ENCODE measurements at places on chromosomes 16 and 17.
A peak's percentile ranks its signal among the peaks of the same experiment; 100 is the strongest.

GRCh38 chr16:85423631-85424030 is 189.5 kb upstream of the GSE1 start:
- DNase-seq = peak; percentile 25

- DNase-seq = no peak
These were observed 747.1 kb downstream of the KCNJ2 start for GRCh38 chr17:70916469-70916868.

GRCh38 chr17:40873801-40874200 is 6.8 kb upstream of the KRT12 start:
- no peak for DNase-seq

- DNase-seq = no peak
These were observed 142.1 kb downstream of the SLC39A11 start for GRCh38 chr17:72950242-72950931.

DNA sequence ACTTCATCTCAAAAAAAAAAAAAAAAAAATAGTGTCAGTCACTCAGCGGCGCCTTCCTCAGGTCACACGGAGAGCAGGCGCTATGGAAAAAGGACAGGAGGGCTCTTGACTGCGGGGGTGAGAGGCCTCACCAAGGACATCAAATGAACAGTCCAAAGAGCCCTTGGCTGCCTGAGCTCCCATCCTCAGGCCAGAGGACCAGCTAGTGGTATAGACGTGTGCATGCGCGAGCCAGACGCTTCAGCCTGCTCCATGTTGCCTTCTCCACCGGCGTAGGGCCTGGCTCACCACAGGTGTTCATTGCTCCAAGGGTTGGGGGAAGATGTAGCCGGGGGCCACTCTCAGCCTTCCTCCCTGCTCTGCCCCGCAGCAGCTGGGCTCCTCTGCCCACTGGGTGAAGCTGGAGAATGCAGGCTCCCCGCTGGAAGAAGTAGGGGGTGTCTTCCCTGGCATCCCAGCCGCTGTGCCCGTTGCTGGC is 65.8 kb upstream of the PLCG2 start:
- no peak for DNase-seq

GRCh38 chr17:77495575-77495974 is 354.8 kb downstream of the SEC14L1 start:
- DNase-seq = no peak

DNA sequence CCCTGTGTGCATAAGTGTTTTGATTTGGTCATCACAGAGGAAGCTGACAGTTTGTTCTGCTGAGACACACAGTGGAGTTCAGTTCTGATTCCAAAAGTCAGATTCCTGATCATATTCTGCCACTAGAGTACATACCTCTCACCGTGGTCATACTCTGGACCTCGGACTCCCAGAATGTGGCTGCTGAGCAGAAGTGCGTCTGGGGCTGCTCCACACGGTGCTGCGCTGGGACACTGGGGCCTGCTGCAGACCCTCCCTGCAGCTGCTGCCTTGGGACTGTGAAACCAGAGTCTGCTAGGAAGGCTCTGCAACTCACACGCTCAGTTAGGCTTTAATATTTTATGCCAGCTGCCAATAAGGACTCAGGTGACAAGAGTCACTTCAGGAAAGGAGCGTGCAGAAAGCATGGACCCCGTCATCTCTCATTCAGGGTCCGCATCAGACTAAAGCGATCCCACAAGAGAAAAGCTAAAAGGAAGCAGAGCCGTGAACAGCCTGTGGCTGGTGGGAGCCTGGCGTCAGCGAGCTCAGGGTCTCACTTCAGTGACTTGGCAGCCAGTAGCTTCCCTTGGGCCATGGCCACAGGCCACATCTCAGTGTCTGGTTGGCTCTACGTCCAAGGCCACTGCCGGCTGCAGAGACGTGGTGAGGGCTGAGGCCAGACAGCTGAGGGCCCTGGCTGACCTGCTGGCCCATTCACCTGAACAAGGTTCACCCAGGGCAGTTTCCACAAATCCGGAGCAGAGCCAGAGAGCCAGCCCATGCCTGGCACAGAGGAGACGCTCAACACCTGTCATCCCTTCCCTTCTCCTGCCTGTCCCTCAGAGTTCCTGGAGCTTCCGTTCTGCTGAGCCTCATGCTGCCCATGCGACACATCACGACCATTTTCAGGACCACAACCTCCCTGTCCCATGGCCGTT is 24.7 kb upstream of the KIFC3 start:
- DNase-seq = peak; percentile 67

DNA sequence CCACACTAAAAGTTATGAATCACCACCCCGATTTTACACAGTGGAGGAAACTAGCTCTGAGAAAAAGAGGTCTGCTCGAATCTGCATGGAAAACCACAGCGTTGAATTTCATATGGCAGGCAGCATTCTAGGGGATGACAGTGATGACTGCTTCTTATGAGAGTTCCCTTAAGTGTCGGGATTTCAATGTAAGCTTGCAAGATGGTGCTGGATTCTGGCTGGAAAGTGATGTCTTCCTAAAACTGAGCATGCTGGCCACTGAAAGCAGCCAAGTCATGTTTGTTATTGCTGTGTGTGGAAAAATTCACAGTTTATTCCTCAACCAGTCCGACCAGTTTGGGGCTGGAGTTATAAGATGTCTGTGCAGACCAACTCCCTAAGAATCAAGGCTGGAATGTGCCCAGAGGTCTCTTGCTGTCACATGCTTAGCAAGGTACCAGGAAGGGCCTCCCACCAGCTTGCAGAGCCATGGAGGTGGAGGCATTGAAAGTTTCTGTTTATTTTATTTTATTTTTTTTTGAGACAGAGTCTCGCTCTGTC is 37.2 kb upstream of the GAN start:
- no peak for DNase-seq

DNA sequence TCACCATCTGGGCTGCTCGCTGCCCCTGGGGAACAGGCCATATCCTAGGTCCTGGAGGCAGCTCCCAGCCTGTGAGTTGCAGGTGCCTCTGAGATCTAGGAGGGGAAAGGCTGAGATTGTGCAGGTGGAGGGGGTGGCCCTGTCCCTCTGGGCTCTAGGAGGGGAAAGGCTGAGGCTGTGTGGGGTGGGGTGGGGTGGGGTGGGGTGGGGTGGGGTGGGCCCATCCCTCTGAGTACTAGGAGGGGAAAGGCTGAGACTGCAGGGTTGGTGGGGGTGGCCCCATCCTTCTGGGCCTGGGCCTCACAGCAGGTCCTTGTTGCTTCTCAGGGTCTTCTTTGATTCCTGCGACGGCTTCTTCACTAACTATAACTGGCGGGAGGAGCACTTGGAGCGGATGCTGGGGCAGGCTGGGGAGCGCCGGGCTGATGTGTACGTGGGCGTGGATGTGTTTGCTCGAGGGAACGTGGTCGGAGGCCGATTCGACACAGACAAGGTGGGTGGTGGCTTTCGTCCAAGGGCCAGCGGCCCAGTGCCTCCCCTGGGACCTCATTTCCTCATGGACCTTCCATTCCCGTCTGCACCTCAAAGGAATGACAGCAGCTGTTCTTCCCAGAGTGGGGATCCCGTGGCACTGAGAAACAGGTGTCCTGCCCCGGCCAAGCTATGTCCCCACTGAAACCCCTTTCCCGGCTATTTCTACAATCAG is 7.1 kb downstream of the ENGASE start:
- peak; percentile 47 for DNase-seq

- no peak for DNase-seq
These were observed 36.3 kb downstream of the OR1D5 start for GRCh38 chr17:3026856-3027751.

DNA sequence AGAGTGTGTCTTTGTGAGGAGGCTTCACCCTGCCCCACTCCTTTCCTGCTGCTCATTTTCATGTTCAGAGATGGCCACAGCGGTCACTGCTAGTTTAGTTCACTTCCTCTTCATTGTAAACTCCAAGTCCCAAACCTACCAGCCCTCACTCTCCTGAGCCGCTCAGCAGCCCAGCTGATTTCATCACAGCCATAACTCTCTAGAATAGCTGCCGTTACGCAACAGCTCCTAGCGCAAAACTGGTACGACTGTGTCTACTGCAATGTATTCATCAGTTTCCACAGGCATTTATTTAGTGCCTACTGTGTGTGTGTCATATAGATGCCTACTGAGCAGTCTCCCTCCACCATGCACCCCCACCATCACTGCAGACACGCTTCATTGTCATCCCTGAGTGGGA is 233.5 kb upstream of the RPL38 start:
- DNase-seq = peak; percentile 65

DNA sequence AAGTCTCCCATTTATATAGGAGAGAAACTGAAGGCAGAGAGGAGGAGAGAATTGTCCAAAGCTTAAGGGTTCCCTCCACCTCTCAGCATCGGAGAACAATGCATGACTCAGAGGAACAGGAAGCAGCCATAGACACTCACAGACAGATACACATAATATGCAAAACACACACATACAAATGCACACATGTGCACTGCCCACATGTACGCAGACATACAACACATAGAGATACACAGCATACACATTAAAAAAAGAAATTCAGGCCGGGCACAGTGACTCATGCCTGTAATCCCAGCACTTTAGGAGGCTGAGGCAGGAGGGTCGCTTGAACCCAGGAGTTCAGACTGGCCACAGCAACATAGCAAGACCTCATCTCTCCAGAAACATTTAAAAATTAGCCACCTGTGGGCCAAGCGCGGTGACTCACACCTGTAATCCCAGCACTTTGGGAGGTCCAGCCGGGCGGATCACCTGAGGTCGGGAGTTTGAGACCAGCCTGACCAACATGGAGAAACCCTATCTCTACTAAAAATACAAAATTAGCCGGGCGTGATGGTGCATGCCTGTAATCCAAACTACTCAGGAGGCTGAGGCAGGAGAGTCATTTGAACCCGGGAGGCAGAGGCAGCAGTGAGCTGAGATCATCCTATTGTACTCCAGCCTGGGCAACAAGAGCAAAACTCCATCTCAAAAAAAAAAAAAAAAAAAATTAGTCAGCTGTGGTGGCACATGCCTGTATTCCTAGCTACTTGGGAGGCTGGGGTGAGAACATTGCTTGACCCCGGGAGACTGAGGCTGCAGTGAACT is 11.3 kb downstream of the ERAL1 start:
- DNase-seq = no peak

- DNase-seq = no peak
These were observed 93.8 kb downstream of the GRIN2A start for GRCh38 chr16:10088380-10088793.

DNA sequence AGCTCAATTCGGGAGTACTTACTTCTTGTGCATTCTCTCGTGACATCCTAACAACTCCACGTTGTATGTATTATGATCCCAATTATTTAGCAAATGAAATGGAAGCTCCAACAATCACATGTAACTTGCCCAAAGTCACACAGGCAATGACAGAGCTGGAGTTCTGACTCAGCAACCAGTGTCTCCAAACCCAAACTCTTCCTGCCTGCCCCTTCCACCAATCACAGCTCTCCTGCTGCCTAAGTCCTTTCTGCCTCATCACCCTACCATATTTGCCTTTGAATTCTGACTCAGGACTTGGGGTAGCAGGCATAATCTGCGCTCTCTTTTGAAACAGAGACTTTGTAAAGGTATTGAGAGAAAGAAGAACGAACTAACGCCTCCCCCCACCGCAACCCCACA is 245.2 kb upstream of the MAF start:
- DNase-seq = no peak

DNA sequence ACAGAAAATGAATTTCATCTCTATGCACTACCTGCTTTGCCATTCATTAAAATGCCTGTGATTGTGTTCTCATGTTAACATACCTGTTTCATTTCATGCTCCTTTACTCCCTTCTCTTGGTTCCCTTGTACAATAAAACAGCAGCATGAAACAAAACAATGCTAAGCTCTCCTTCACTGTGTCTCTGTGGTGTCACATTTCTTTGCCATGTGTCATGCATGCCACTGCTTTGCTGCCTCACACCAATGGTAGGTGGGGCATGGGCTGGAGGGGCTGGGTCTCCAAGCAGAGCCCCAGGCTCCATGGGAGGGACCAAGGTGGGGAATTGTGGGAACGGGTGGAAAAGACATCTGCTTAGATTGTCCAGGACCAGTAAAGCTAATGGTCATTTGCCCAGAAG is 83.6 kb downstream of the RGS9 start:
- DNase-seq = no peak

GRCh38 chr16:87575027-87575804 is 27.1 kb upstream of the JPH3 start:
- DNase-seq = no peak

- DNase-seq = peak; percentile 64
These were observed 331.3 kb downstream of the SEC14L1 start for GRCh38 chr17:77471984-77472461.

DNA sequence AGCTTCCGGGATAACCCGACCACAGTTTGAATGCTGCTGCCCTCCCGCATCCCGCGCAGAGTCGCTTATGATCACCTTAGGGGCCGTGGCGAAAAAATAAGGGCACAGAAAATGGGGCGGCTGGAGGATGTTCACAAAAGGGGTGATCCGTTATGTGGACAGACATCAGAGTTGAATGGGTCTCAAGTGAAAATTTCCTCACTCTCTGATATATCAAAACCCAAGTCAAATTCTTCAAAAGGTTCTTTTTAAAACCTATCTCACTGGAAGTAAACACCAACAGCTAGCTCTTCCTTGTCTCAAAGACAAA is 400 bp upstream of the CEP112 start:
- no peak for DNase-seq

DNA sequence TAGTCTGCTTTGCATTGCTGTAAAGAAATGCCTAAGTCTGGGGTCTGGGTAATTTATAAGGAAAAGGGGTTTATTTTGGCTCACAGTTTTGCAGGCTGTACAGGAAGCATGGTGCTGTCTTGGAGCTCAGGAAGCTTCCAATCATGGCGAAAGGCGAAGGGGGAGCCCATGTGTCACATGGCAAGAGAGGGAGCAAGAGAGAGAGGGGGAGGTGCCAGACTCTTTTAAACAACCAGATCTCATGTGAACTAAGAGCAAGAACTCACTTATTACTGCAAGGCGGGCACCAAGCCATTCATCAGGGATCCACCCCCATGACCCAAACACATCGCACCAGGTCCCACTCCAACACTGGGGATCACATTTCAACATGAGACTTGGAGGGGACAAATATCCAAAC is 148.2 kb upstream of the HS3ST2 start:
- no peak for DNase-seq

- DNase-seq = no peak
These were observed 214.9 kb upstream of the MPHOSPH6 start for GRCh38 chr16:82384949-82385348.

GRCh38 chr16:50697881-50698767 is 4.7 kb downstream of the NOD2 start:
- no peak for DNase-seq

- DNase-seq = no peak
These were observed 121.1 kb downstream of the SOCS1 start for GRCh38 chr16:11134722-11135463.

GRCh38 chr16:868846-869822 is 68.6 kb upstream of the GNG13 start:
- DNase-seq = peak; percentile 26

- DNase-seq = no peak
These were observed 1357.0 kb upstream of the GOT2 start for GRCh38 chr16:60091071-60091470.

GRCh38 chr17:47717261-47717697 is 15.8 kb upstream of the TBX21 start:
- no peak for DNase-seq

GRCh38 chr17:29042679-29043538 is at the start of gene PIPOX:
TSS of gene PIPOX (plus strand) at chr17:29043141. CDS start at chr17:29043226, 85 bp downstream.
- DNase-seq = no peak

GRCh38 chr17:31570951-31571892 is 179.7 kb downstream of the RAB11FIP4 start:
- peak; percentile 92 for DNase-seq
